ENCODE measurements at places on chromosomes 13 and 19.

- no peak for DNase-seq
Observed at GRCh38 chr13:21825186-21825585, 154.3 kb downstream of the FGF9 start.

- DNase-seq = no peak
Observed at GRCh38 chr13:27118428-27119054, 53.1 kb downstream of the USP12 start.

GRCh38 chr19:6078068-6078467 is 32.2 kb downstream of the RFX2 start:
- DNase-seq = no peak

DNA sequence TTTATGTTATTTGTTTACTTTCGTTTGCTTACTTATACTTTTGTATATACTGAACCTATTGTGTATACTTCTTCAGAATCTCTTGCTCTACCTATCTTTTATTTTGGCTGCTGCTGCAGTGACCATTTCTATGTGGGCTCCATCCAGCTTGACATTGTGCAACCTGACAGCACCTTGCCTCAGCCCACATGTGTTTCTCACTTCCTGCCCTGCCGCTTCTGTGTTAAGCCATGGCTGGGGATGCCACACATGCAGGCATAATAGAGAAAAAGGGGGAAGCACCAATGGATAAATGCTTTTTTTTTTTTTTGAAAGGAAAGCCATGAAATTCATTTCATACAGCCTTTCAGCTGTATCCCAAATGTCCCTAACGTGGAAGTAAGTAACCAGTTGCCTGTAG is 147.6 kb downstream of the RBM26 start:
- no peak for DNase-seq

DNA sequence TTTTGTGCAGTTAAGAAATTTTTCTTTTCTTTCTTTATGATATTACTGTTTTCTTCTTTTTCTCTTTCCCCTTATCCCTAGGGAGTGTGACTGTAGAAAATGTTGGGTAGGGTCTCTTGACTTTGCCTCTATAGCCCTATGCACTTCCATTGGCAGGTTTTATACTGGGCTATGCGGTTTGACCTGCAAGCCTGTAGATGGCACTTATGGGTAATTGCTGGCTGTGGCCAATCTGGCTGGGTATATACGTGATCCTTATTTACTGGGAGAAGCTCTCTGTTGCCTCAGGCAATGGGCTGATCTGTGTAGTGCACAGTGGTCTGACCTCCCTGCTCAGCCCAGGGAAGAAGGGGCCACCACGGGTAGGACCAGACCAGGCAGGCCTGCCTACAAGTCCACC is 78.8 kb downstream of the RAP2A start:
- no peak for DNase-seq

DNA sequence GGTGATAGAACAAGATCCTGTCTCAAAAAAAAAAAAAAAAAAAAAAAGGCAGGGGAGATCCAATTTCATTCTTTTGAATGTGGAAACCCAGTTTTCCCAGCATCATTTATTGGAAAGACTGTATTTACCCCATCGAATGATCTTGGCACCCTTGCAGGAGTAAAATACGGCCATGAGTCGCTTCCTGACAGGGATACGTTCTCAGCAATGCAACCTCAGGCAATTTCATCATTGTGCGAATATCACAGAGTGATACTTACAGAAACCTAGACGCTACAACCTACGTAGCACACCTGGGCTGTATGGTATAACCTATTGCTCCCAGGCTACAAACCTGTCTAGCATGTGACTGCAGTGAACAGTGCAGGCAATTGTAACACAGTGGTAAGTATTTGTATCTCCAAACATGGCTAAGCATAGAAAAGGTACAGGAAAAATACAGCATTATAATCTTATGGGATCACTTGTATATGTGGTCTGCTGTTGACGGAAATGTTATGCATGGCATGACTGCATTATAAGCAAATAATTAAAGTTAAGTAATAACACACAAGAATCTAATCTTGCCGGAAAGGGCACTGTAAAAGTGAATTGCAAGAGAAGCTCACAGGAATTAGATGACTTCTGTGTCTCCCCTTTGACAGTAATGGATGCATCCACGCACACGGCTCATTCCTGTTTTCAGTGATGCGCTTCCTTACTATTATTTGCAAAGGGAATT is 24.1 kb downstream of the RFX2 start:
- DNase-seq = no peak

DNA sequence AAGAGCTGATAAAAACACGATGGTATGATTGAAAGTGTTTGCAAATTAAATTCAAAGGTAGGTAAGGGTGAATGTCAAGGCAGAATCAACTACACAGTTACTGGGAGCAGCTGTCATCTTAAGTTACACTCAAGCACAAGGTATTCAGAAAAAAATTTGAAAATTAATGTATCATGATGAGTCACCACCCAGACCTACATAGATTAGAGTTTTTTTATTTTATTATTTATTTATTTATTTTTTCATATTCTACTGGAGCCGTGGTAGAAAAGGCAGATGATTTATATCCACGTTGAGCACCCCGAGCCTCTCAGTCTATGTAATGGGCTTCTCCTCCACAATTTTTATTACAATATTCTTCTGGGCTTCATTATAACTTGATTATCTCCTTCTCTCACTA is 728.9 kb upstream of the ARGLU1 start:
- no peak for DNase-seq

DNA sequence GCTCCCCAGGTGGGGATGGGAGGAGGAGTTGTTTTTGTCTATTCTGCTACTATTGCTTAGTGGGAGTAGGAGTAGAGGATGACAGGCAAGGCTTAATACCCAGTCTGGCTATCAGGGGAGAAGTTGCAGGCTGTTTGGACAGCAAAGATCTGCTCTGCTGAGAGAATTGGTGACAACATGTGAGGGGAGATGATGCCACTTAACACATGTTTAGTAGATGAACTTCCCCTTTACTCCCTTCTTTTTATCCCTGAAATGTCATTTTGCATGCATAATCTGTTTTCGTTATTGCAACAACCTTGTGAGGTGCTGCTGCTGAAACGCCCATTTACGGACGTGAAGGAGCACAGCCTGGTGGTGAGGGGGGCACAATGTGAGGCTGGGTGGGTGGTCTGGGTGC is 3.0 kb upstream of the CYP4F12 start:
- no peak for DNase-seq

DNA sequence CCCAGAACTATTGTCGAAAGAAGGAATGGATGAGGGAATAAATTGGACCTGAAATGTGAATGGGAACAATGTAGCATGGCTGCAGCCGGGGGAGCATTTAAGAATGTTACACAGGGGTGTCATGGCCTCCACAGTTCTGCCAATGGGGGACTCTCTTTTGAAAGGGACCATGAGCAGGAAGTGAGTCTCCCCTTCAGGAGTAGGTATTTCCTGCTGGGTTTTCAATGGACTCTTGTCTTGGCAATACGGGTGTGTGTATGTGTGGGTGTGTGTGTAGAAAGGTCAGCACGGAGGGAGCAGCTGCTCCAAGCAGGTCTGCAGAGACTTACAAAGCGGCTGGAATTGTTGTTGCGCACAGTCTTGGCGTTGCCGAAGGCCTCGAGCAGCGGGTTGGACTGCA is 24.4 kb downstream of the MYO1F start:
- DNase-seq = no peak

- DNase-seq = no peak
Observed at GRCh38 chr13:41916173-41916954, 44.5 kb downstream of the VWA8 start.

- DNase-seq = no peak
Observed at GRCh38 chr19:7611541-7612279, 16.0 kb downstream of the CAMSAP3 start.

DNA sequence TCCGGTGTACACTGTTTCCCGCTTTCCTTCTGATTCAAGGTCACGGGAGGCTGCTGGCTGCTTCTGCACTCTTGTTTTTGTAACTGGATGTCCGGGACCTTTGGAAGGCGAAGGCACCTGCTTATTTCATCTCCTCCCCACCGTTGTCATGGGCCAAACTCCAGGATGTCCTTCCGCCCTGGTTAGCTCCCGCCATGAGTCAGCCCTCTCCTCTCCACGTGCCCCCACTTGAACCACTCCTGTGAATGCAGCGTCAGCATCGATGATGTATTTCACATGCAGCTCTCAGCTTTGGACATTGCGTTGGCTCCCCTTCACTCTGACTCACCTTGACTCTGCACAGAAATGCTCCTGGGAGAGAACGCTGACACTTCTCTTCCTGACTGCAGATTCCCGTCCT is 5.5 kb upstream of the GALP start:
- no peak for DNase-seq

GRCh38 chr13:112144616-112145550 is 77.9 kb downstream of the SOX1 start:
- DNase-seq = no peak

GRCh38 chr19:15562861-15563260 is 52.2 kb upstream of the CYP4F8 start:
- DNase-seq = no peak

DNA sequence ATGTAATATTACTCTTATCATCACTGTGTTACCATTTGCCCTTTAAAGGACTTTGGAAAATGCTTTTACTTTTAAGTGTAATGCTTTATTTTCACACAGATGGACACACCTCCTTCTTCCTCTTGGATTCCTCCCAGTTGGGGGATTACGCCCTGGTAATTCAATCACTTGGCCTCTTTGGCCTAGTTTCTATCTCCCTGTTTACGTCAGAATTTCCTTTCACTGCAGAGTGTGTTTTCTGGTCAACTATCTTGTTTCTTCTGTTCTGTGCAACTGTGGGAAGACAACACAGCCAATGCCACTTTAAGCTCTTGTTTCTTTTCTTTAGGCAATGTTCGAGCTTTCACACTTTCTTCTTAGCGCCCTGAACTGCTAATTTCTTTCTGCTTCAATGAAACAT is 257.3 kb upstream of the MAB21L1 start:
- no peak for DNase-seq

DNA sequence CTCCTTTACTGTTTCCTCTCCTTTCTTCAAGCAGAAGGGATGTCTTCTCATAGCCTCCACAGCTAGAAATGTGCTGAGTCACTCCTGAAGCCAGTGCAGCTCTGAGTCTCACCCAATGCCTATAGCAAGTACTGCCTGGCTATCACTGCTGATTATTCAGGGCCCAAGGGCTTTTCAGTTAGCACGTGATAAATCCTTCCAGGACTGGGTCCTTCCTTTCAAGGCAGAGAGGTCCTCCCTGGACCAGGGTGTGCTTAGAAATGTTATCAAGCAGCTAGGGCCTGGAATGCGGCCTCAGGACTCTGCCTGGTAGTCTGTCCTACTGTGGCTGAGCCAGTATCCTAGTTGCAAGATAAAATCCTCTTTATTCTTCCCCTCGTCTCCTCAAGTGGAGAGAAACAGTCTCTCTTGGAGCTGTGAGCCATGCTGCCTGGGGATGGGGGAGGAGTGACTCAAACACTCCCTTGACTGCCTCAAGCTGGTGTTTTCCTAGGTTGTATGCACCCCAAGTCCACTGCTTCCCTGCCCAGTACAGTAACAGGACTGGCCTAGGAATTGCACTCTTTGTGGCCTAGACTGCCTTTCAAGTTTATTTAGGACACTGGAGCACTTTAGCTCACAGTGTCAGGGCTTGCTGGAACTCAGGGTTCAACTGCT is 198.7 kb upstream of the SERP2 start:
- DNase-seq = no peak

GRCh38 chr19:16064209-16064889 is 11.9 kb upstream of the TPM4 start:
- no peak for DNase-seq

DNA sequence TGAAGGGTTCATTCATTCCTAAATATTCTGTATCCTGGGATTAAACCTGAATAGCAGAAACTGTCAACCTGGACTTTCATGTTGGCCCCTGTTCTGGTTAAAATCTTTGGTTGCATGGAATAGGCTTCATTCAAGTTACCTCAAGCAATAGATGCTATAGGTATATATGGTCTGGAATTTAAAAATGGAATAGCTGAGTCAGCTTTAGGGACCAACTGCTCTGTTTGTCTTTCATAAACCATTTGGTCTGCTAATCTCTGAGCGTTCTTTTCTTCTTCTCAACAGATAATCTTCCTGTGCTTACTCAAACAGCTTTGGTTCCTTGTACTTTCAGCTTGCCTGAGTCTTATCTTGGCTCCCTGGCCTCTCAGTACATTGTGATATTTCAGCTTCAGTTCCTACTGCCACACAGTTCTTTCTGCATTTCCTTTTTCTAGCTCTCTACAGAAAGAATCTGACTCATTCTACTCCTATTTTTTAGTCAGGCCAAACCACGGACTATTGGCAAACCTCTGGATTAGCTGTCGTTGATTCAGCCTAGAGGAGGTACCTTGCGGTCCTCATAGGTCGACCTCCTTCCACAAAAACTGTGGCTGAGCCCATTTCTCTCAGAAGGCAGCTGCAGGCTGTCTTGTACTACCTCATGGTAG is 35.9 kb upstream of the MAB21L1 start:
- DNase-seq = no peak

DNA sequence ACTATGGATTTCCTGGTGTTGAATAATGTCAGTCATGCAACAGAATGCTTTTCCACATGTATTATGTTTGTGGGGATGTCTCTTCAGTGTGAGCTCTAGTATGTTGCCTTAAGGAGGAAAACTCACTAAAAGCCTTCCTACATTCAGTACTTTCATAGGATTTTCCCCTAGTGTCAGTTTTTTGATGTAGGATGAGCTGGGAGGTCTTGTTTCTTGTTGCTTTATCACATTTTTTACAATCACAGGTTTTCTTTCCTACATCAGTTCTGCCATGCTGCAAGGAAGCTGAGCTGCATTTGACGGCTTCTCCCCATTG is 8.5 kb upstream of the USP29 start:
- DNase-seq = no peak

- DNase-seq = no peak
Observed at GRCh38 chr13:59250336-59251189, 913.2 kb downstream of the DIAPH3 start.

DNA sequence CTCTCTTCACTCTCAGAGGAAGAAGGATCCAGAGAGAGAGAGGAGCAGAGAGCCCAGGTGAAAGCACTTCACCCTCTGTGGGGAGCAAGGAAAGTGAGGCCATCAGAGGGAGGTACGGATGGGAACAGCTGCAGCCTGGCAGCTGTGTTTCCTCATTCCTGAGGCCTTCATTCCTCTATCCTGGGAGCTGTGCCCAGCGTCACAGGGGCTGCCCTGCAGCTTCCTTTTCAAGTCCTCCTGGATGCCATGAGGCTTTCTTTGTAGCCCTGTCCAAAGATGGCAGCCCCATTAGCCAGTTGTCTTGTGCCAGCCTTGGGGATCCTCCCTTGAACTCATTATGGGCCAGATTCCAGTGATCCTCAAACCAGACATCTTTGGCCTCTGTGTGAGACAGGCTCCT is 76.8 kb upstream of the PCDH8 start:
- no peak for DNase-seq

GRCh38 chr13:30739761-30740642 is 4.7 kb downstream of the ALOX5AP start:
- DNase-seq = no peak

GRCh38 chr19:35204799-35205732 is 23.5 kb downstream of the FAM187B start:
- DNase-seq = no peak

DNA sequence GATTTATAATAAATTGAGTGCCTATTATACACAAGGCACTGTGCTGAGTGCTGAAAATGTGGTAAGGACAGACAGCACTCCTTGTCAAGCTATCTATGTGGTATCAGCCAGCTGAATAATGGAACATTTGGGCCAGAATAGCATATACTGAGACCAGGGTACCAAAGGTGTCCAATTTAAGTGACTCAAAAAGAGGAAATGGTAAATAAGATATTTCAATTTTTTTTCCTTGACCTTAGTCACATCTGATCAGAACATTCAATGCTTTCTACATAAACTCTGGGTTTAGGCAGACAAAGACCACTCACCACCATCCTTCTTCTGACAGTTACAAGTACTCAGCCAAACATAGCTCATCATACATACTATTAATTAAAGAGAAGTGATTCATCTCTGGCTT is 43.2 kb downstream of the RCBTB2 start:
- DNase-seq = no peak
